ENCODE measurements at places on chromosomes 6 and 20.

DNA sequence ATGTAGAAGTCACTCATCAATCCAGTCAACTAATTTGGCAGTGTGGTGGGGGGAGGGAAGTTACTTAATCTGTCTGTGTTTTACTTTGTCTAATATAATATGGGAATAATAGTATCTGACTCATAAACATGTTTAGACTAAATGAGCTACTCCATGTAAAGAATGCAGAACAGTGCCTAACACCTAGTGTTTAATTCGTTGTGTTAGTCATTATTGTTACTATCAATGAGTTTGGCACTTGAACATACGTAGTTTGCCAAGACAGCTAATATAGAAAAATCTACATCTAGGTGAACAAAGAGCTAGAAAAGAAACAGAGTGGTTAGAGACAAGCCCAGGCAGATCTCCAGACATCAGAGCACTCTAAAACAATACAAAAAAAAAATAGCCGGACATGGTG lies 49.1 kb downstream of the IRAK1BP1 start:
- no peak for DNase-seq

GRCh38 chr6:39804466-39805065 lies 12.4 kb downstream of the DAAM2 start:
- no peak for DNase-seq

DNA sequence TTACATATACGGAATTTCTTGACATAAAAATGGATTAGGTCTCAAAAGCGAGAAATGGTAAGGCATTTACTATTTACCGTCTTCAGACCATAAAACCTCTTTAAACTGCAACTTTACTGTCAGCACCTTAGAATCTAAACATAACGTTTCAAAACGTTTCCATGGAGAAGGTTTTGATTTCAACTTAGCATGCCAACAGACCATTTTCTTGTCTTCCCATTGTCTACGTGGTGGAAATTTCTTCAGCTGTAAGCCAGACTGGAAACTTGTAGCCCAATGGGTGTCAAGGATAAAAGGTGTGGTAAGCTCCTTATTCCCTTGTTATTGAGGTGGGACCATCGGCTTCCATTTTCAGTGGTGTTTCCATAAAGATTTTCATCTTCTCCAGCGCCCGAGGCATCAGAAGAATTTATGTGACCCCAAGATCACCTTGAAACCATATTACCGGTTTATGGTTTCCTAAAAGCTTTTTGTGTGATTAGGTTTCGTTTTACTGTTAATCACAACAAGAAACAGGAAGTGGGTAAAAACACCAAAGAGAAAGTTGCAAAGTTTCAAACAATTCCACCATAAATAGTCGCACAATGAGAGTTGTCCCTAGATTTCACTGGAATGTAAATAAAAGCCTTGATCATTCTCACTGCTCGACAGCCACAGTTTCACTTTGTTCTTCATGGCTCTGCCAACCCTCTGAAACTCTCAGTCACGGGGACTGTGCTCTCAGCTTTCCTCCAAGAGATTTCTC lies 63.0 kb upstream of the CD2AP start:
- peak; percentile 38 for DNase-seq

- DNase-seq: no peak
Measured at GRCh38 chr6:134318236-134318973, 493 bp upstream of the SGK1 start.

DNA sequence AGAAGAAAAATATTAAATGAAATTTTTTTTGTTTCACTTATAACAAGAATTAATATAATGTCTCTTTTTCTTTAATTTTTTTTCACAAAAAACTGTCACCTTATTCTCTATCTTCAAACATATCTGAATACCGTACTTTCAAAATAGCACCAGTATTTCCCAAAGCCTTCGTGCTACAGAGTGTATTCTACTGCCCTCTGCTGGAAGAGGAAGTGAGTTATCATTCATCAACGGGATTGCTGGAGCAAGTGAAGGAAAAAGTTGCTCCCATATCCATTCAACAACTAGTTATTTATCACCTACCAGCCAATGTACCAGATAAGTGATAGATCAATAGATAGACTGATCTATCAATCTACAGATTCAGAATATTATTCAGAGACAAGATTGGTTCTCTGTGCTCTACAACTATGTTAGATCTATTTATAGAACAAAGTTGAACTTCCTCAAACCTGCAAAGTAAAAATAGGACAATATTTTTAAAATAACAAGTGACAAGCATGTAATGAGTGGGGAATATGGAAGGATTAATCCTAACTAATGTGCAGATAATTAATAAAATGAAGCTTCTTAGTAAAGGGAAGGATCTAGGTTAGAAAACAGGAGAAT lies 26.7 kb upstream of the TFAP2B start:
- DNase-seq: peak; percentile 42

DNA sequence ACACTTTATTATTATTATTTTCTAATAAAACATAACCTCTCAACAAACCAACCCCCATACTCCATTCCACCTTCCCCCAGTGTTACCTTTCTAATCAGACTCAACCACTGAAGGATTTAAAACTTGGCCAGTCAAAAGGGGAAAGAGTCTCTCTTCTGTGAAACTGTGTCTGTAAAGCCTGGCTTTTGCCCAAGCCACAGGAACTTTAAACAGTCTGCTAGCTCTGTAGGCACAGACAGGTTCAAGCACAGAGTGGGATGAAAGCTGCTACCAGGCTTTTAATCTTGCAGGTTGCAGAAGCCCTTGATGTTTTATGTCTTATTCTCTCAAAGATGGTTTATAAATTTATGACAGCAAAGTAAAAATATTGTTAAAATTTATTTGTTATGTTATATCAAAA lies 585.7 kb downstream of the TENT5A start:
- peak; percentile 30 for DNase-seq

DNA sequence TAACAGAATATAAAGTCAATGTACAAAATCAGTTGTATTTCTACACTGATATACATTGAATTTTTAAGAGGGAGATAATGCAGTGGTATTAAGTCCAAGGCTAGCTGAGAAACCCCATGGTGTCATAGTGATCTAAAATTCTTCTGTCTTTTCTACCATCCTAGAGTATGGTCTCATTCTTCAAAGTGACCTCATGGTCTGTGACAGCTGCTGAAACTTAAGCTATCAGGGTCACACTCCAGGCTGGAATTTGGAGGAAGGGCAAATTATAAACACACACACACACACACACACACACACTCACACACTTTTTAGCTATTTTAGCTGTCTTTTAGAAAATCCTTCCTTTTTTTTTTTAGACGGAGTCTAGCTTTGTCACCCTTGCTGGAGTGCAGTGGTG lies 47.3 kb upstream of the DYNLRB1 start:
- DNase-seq: no peak

All from cardiac fibroblast (primary cell).